ENCODE measurements at places on chromosomes 2 and 18.

DNA sequence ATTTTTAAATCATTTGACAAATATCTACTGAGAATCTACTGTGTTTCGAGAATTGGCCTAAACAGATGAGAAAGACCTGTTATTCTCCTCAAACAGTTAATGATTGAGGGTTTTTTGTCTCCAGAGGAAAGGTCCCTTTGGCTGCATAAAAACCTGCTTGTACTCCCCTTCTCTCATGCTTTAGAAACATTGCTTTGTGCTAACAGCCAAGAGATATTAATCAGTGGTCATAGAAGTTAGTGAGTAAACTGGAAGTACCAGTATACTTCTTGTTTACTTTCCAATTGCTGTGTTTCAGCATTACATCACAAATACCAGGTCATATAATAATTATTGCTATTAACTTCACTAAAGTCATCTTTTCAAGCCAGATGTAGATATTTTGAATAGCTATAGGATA is 34.1 kb downstream of the ITGB6 start:
- no peak for DNase-seq

DNA sequence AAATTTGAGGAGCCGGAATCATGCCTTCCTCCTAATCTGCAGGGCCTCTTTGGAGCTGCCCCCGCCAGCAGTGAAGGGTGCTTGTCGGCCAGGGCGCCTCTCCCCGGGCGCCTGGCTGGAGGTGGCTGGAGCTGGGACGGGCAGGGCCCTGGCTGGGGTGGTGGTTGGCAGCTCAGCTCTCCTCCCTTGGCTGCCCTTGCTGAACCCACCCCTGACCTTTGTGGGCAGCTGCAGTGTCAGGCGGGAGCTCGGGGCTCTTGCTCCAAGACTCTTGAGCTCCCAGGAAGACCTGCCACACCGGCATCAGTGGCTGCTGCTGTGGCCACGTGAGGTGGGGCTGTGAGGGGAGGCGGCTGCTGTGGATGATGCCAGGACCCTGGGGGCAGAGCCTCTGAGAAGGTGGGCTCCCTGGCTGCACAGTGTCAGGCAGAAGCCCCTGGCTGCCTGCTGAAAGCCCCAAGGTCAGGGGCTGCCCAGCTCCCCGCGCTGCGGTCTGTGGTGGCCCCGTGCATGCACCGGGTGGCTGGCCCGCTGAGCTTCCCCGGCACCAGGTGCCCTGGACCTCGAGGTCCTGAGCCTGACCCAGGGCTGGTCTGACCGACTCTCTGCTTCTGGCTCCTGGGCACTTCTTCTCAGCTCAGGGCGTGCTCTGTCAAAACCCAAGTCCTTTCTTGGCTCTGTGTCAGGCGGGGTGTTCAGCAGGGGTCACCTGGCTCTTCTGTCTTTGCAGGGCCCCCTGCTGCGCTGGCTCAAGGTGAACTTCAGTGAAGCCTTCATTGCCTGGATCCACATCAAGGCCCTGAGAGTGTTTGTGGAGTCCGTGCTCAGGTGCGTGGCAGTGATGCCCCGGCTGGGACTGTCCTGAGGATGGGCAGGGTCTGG is 34.5 kb downstream of the PDIA6 start:
- DNase-seq: no peak

DNA sequence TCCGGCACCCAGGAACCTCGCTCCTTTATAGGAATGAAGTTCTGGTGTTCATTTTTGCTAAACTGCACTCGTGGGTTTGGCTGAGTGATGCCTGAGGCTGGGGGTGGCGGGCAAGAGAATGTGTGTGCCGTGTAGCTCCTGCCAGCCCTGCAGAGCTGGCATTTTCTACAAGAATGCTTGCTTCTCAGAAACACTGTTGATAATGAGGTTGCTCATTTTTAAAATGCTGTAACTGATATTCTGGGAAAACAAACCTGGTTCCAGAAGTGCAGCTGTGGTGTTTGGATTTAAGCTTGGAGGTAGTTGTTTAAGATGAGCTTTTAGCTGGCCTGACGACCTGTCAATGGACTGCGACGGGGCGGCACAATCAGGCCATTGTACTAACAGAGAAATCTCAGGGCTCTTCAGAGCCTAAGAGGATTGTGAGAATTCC is 511.9 kb upstream of the TNP1 start:
- no peak for DNase-seq

DNA sequence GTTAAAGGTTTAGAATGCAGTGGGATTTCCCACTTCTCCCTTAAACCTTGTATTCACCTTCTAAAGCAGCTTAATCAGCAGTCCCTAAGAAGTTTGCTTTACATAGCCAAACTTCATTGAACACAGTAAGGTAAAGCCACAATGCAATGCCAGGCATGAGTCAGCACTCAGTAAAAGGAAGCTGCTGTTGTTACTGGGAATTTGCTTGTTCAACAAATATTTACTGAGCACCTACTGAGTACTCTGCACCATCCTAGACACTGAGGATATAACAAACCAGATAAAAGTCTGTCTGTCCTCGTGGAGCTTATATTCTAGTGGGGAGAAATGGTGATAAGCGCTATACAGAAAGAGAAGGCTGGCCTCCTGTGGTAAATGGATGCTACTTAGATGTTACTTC is 162.7 kb downstream of the PKP4 start:
- no peak for DNase-seq

GRCh38 chr18:44245019-44245418 is 435.7 kb upstream of the SETBP1 start:
- no peak for DNase-seq

- DNase-seq: no peak
These were observed 392.9 kb downstream of the ZNF521 start for GRCh38 chr18:24959051-24959476.

DNA sequence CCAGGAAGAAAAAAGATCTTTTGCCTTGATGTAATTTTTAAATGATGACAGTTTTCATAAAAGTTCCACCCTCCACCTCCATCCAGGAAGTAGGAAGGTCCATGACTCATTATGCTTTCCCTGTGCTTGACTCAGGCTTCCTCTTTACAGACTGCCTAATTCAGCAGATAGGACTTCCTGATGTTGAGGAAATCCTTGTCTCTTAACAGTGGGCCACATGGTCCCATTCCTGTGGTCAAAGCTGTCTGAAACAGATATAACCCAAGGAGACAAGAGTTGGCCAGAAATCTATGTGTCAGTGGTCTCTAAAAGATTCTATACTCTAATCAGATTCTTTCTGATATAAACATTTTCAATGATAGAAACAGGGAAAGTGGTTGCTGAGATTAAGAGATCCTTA is 119.1 kb downstream of the BAZ2B start:
- no peak for DNase-seq

DNA sequence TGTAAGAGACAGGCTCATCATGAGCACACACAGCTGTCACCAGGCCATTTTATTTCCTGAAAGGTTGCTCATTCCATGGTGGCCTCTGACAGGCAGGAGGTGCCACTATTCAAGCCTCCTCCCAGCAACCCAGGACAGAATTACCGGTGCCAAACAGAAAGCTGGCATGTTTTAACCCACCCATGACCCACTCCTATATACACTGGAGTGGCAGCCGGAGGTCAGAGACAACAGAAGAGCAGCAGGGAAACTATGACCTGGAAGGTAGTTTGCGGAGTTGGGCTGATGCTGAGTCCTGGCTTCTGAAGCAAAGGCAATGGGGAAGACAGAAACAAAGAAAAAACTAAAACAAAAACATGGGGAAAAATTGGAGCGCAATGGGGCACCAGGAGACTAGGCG is 2.3 kb downstream of the RFTN2 start:
- DNase-seq: no peak

DNA sequence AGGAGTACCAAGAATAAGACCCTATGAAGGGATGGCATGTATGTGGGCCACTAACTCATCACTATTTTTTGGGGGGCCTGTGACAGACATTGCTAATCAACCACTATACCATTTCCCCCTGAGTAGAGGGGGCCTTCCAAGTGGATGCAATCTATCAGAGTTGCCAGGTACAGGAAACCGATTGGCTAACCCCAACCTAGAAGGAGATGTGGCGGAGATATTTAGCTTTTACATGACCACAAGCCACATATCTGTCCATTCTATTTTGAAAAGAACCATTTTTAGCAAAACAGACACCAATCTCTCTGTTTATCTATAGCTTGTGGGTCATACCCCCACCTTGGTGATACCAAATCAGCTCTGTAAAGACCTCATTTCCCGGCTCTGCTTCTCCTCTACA is 51.0 kb downstream of the PAX8 start:
- DNase-seq: no peak

- DNase-seq: no peak
These were observed 417.1 kb upstream of the CDH2 start for GRCh38 chr18:28594034-28594433.

DNA sequence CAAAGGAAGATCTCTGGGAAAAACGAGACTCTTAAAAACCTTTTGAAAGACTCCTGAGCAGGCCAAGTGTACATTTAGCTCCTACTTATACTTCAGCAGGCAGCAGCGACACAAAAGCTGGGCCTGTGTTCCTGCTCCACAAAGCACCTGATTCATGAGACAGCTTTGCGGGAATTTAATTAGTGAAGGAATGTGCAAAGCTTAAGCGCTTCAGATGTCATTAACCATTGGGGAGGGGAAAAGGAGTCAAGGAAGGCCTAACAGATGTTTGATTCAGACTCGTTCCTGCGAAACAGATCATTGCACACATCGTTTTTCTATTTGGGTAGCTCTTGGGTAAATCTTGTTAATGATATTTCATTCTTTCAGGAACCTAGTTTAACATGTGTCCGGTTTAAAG is 125.9 kb downstream of the MAIP1 start:
- no peak for DNase-seq

DNA sequence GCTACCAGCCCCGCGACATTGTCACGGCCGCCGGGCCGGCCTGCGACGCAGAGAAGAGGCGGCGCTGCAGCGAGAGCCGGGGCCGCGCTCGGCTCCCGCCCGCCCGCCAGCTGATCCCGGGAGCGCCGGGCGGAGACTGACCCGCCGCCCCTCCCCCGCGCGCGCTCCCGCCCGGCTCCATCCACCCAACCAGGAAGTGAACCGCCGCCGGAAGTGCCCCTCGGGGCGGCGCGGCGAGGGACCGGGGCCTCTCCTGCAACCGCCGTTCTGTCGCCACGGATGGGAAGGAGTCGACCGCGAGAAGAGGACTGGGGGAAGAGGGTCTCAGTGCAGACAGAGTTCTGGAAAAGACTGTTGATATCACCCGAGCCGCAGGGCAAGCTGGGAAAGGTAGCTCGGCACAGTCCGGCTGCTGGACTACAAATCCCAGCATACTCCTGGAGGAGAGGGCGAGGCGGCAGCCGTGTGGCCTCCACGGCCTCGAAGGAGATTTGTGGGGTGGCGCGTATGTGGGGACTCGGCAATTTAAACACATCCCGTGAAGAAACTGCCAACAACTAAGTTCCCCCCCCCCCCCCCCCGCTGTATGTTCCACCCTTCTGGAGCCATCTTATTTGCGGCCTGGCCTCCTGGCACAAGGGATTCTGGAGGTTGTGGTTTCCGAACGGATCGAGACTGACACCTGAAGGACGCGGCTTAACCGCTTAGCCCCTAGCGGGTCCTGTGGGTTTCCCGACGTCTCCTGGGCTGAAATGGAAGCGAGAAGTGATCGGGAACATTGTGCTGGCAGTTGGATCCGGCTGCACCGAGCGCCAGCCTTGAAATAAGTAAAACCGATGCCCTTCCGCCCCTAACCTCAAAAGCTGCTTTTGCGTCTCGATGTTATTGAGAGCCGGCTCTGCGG is at the start of gene AAK1:
Gene AAK1, minus strand, starts transcription at position 138 of the 904 bp plus-strand sequence. CDS start 699 bp downstream, outside the sequence.
- DNase-seq: peak; percentile 87

GRCh38 chr2:112793449-112793978 is 9.2 kb upstream of the IL1A start:
- DNase-seq: no peak

DNA sequence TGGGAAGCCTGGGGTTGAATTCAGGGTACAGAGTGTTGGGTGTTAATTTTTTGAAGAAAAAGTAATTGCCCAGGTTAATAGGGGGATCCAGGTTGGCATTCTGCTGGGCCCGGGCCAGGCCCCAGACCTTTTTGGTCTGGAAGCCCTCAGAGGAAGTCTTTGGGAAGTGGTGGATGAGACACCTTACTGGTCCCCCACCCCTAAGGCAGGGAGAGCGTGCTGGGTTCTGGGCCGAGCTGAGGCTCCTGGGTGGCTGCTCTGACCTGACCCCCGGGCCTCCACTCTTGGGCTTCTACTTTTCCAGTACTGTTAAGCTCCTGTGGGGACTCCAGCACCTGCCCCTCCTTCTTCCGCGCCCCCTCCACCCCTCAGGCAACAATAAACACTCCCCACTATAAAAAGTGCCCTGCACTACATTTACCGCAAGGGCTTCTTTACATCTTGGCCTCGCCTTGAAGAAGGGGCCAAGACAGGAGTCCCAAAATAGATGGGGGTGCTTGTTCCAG is 753 bp upstream of the HOXD3 start:
- no peak for DNase-seq

DNA sequence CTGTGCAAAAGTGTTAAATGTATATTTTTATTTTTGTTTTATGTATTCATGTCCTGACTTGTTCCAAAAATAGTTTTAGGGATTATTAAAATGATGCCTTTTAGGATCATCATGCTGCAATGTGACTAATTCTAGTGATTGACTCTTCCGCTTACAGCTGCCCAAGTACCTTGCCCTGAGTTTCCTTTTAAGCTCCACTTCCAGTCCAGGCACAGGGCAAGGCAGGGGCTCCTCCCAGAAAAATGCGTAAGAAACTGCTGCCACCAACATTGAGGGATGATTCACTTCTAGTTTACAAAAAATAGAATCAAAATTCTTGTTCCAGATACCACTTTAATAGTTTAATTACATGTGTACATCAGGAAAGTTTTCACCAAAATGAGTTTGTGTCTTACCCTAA is 116.4 kb downstream of the IRS1 start:
- no peak for DNase-seq

- no peak for DNase-seq
These were observed 154.9 kb downstream of the MGAT5 start for GRCh38 chr2:134408791-134409190.

GRCh38 chr2:59896499-59897245 is 656.8 kb downstream of the BCL11A start:
- no peak for DNase-seq

- no peak for DNase-seq
These were observed 79.1 kb upstream of the EPB41L3 start for GRCh38 chr18:5622905-5623304.

GRCh38 chr2:85733121-85733960 is 20.4 kb upstream of the ATOH8 start:
- no peak for DNase-seq

DNA sequence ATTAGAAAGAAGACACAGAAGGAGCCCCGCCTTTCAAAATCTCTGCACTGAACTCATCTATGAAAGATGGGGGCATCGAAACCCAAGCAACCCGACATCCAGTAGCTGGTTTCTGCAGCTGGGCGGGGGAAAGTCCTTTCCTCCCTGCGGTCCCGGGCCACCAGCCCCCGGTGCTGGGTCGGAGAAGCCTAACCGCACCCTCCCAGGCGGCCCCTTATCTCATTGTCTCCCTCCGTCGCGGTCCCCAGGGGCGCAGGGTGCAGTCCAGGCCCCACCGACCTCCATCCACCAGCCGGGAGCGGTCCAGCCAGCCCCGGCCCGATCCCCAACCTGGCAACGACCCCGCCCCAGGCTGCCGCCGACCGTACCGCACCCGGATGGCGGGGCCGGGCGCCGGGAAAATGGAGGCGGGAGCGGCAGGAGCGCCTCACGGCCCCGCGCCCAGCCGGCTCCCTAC is 452 bp downstream of the RAPH1 start:
- no peak for DNase-seq

GRCh38 chr2:80815259-80815658 is 510.7 kb upstream of the LRRTM1 start:
- no peak for DNase-seq
